ENCODE measurements at places on chromosomes 6 and 20.

GRCh38 chr20:51487565-51488268 is 54.8 kb downstream of the NFATC2 start:
- DNase-seq, result no peak

- DNase-seq, result no peak
Measured at GRCh38 chr6:45746046-45746445, 269.6 kb downstream of the CLIC5 start.

DNA sequence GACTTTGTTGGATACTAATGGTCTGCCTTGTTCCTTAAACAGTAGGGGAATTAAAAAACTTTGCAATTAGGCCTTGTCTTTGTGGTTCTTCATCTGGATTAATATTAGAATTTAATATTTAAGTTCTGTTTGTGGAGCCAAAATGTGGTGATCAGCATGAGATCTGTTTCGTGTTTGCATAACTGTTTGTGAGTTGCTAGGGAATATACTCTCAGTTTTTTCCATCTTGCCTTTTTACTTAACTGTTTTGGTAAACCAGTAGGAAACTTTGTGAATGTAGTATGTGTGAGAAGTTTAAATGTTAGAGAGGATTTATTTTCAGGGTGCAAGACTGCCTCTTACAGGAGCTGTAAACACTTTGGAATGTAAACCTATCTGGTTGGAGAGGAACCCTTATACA is 35.6 kb downstream of the LRRC1 start:
- DNase-seq, result no peak

- DNase-seq, result no peak
Measured at GRCh38 chr6:1670711-1671462, 61.2 kb downstream of the FOXC1 start.

GRCh38 chr6:154266560-154267099 is 90.0 kb downstream of the IPCEF1 start:
- DNase-seq, result no peak

GRCh38 chr6:159282421-159282820 is 113.2 kb downstream of the FNDC1 start:
- no peak for DNase-seq

- DNase-seq, result no peak
Measured at GRCh38 chr6:119612911-119613381, 263.4 kb upstream of the MAN1A1 start.

- DNase-seq, result no peak
Measured at GRCh38 chr6:13841936-13842335, 27.6 kb upstream of the MCUR1 start.

GRCh38 chr6:7243179-7243981 is 69.6 kb downstream of the SSR1 start:
- peak; percentile 60 for DNase-seq

GRCh38 chr6:15930207-15930606 is 198.7 kb upstream of the MYLIP start:
- no peak for DNase-seq

GRCh38 chr6:136611746-136612145 is 61.5 kb upstream of the MAP7 start:
- DNase-seq, result no peak

GRCh38 chr6:15431762-15432483 is 186.1 kb downstream of the JARID2 start:
- DNase-seq, result no peak

DNA sequence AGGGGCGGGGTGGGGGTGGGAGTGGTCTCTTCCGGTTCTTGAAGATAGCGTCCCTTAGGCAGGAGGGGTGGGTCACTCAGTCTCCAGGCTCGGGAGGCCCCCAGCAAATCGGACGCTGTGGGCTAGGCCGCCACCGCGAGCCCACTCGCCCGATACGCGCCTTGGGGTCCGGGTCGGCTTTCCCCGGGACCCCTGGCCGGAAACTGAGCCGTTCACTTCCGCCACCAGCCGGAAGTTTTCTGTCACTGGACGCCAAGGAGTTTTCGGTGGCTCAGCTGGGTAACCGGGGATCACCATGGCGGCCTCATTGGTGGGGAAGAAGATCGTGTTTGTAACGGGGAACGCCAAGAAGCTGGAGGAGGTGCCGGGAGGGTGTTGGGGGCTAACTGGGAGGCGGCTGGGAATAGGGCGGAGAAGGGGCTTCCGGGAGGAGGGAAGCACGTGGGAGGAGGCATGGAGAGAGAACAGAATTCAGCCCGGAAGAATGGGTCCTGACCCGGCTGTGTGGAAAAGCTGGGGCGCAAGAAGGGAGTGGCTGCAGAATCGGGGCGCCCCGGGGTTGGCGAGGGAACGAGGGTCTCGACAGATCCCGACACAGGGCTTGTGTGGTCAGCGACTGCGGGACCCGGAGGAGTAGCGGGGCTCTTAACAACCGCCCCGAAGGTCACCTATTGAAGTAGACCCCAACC is at the start of gene ITPA:
Gene ITPA, plus strand, starts transcription at position 242 of the 689 bp plus-strand sequence. Its CDS starts 54 bp downstream, at position 296.
- peak; percentile 79 for DNase-seq

- DNase-seq, result no peak
Measured at GRCh38 chr20:64242797-64243475, 12.6 kb upstream of the PCMTD2 start.

DNA sequence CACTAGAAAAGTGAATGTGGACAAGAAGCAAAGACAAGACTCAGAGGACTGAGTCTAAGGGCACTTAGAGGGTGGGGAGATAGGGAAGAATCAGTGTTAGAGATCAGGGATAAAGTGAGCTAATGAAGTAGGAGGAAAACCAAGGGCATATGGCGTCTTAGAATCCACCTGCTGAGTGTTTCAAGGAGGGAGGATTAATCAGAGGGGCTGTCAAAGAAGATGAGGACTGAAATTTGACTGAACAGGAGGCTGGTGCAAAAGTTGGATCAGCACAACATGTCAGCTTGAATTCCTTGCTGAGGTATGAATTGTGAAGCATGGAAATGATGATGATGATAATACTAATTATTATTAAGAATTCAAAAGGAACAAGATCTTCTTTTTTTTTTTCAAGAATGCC is 39.4 kb downstream of the PLCB4 start:
- no peak for DNase-seq

DNA sequence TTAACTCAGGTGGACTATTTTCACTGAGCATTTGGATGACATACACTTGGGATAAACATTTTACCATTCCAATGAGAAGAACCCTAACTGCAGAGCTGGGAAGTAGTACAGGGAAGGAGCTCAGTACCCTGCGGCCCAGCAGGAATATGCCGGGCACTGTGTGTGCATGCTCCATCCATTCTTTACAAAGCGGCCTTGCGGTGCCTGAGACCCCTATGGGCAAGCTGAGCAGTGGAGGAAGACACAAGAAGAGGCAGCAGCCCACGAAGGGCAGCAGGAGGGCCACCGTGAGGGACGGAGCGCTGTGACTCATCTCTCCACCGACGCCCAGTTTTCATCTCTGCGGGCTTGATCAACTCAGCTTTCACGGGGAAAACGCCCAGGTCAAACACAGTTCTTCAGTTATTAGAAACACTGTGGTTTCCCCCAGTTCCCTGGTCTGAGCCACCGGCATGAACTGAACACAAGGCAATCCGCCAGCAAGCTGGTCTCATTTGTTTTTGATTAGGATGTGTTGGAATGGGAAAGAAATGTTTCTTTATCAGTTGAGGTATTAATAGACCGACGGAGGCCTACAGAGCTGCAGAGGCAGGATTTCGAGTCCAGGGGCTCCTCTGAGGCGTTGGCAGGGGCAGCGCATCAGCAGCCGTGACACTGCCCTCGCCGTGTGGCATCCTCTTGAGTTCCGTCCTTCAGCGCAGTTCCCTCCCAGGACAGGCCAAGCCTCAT is 44.9 kb downstream of the IRF4 start:
- DNase-seq, result no peak

DNA sequence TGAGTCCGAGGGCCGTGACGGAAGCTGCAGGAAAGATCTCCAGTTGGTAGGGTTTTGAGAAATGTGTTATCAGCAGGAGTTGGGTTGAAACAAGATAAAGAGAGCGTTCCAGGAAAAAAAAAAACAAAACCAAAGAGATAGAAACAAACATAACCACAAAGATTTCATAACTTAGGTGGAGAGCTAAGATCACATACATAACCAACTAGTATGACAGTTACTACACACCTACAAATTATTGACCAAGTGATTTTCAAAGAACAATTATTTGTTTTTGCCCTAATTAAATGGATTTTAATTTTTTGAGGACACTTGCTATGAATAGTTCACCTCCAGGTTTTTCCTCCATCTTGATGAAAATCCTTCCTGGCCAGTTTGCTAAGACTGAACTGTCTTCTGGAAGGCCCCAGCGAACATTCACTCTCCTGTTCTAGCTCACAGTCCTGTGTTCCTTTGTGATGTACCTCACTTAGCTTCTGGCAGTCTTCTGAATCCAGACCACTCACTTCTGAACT is 69.4 kb downstream of the SNX9 start:
- DNase-seq, result no peak

DNA sequence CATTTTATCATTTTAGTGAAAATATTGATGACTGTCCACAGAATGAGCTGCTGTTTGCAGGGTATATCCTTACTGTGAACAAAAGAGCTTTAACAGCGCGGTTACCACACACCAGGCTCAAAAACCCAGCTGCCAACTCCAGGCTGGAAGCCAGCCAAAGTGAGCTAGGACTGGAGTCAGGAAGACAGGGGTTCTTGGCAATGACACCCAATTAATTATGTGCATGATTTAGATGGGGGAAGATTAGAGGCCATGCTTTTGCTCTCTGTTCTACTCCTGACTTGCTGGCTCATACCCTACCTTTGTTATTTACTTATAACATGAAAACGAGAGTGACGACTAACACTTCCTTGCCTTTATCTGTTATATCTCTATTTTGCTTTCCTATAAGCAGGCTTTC is 128.9 kb upstream of the SHLD1 start:
- DNase-seq, result no peak

DNA sequence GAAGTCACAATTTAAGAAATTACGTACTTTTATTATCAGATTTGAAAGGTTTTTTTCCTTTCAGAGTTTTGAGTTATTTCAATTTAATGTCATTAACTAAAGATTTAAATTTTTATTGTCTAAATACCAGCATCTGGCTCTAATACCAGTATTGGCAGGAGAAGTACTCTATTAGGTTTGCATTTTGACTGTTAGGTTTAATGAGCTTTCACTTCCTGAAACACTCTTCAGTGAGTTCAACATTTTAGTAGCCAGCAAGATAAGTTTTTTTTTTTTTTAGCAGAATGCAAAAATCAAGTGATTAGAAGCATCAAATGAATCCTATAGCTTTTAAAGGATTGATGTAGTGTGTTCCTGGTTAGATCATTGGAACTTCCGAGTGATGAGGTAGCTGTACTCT is 34.0 kb upstream of the SCGN start:
- no peak for DNase-seq

- DNase-seq, result no peak
Measured at GRCh38 chr6:168272415-168273325, 46.9 kb downstream of the DACT2 start.

GRCh38 chr20:31522731-31523130 is 8.5 kb downstream of the HM13 start:
- no peak for DNase-seq

- no peak for DNase-seq
Measured at GRCh38 chr6:9957215-9957759, 457.6 kb downstream of the TFAP2A start.

DNA sequence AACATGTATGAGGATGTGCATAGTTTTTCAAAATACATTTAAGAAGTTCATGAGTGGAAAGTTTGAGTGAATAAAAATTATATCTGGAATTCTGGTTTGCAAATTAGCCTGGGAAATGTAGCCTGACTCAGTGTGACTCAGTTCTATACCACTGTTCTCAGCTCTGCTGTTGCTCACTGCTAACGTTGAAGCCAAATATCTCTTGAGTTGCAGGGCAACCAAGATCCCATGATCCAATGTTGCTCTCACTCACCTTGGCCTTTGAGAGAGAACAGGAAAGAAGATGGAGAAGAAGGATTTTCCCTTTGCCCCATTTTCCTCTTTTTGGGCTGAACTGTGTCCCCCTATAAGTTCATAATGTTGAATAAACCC is 28.9 kb downstream of the PSMB9 start:
- no peak for DNase-seq

DNA sequence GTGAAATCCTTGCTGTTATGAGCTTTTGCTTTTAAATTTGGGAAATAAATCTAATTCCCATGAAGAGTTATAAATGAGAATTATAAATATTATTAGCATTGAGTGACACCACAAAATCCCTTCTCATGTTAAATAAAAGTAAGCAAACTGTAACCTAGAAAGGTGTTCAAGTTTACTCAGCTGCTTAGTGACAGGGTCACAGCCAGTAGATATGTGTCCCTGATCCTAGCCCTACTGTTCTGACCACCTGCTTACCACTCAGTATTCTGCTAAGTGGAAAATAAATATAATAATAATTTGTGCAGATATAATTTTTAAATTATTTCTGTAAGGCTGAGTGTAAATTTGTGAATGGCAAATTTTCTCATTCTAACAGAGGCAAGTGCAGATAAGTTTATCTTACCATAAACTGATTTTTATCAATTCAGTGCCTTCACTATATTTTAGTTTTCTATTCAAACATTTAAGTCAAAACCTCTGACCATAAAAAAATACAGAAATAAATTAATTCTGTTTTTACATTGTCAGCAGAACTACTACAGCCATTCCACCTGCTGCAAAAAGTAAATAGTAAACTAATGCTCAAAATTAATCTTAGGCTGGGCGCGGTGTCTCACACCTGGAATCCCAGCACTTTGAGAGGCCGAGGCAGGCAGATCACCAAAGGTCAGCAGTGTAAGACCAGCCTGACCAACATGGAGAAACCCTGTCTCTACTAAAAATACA is 118.2 kb downstream of the TENT5A start:
- no peak for DNase-seq

DNA sequence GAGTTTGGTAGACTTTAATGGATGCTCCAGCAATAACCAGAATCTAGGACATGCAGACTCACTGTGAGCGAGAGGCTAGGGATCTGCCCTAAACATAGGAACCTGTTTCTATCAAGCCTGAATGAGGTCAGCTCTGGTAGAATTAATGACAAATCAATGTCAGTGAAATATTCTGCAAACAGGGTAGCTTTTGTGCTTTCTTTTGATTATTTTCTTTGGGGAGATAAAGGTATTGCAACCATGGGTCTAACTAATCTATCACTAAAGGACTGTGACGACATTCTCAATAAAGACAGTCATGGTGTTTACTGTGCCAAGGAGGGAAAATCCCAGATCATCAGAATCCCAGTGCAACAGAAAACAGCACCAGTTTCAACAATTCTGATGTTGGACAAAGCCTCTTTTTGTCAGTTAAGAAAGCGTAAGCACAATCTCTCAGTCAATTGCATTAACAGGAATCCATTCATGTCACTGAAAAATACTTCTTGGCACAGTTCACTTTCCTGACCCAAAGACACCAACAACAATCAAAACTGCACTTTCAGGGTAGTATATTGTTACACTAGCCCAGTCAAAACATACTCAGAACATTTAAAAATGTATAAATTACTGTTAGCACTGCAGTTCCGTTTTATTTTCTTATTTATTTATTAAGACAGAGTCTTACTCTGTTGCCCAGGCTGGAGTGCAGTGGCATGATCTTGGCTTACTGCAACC is 36.8 kb upstream of the SMIM29 start:
- no peak for DNase-seq

GRCh38 chr6:56984361-56984760 is 29.5 kb downstream of the BEND6 start:
- DNase-seq, result no peak

GRCh38 chr6:60754879-60755278 is 1531.1 kb downstream of the KHDRBS2 start:
- DNase-seq, result no peak

- DNase-seq, result peak; percentile 18
Measured at GRCh38 chr20:59825944-59826759, 107.3 kb downstream of the SYCP2 start.
